Coronary artery (tissue), 2 donors: ENCODE measurements at places on chromosomes 3 and 15.

GRCh38 chr3:126880901-126881300 is 102.0 kb upstream of the PLXNA1 start:
- no peak for DNase-seq

DNA sequence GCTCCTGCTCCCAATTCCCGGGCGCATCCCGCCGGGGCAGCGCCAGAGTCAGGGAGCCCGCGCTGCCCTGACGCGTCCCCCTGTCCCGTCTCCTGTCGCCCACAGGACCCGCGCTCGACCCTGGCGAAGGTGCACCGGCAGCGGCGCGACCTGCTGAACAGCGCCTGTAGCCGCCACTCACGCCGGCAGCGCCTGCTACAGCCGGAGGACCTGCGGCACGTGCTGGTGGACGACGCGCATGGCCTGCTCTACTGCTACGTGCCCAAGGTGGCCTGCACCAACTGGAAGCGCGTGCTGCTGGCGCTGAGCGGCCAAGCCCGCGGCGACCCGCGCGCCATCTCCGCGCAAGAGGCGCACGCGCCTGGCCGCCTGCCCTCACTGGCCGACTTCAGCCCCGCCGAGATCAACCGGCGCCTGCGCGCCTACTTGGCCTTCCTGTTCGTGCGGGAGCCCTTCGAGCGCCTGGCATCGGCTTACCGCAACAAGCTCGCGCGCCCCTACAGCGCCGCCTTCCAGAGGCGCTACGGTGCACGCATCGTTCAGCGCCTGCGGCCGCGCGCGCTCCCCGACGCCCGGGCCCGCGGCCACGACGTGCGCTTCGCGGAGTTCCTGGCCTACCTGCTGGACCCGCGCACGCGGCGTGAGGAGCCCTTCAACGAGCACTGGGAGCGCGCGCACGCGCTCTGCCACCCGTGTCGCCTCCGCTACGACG is 16.9 kb downstream of the C3orf22 start:
- DNase-seq = peak; percentile 47

GRCh38 chr3:158802409-158803268 is 785 bp downstream of the MFSD1 start:
- DNase-seq = no peak

GRCh38 chr3:148605521-148605920 is 92.2 kb upstream of the AGTR1 start:
- DNase-seq = no peak

DNA sequence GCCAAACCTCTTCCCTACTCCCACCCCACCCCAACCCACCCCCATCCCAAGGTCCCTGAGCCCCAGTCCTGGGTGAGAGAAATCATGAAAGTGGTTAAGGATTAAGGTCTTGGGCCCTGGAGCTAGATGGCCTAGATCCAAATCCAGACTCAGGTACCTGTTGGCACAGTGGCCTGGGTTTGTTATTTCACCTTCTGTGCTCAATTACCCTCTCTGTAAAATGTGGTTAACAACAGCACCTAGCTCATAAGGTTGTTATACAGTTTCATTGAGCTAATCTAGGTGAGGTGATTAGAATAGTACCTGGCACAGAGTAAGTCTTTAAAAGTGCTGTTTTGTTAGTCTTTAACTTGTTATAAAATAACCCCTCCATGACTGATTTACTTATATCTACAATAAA is 6.4 kb upstream of the SNUPN start:
- no peak for DNase-seq

- DNase-seq = no peak
These were observed 67.5 kb downstream of the MME start for GRCh38 chr3:155147588-155147987.

- DNase-seq = no peak
These were observed 43.5 kb upstream of the OSBPL11 start for GRCh38 chr3:125638799-125639198.

- DNase-seq = no peak
These were observed 31.2 kb upstream of the COL8A1 start for GRCh38 chr3:99607151-99607550.

GRCh38 chr3:15460891-15461531 is 33.6 kb downstream of the EAF1 start:
- DNase-seq = no peak

- DNase-seq = peak; percentile 77
These were observed 98.1 kb upstream of the SNRPN start for GRCh38 chr15:24856397-24857390.

GRCh38 chr3:42819351-42819965 is 10.2 kb downstream of the ACKR2 start:
- DNase-seq = no peak

GRCh38 chr3:183015185-183015584 is 34.8 kb upstream of the DCUN1D1 start:
- DNase-seq = no peak

DNA sequence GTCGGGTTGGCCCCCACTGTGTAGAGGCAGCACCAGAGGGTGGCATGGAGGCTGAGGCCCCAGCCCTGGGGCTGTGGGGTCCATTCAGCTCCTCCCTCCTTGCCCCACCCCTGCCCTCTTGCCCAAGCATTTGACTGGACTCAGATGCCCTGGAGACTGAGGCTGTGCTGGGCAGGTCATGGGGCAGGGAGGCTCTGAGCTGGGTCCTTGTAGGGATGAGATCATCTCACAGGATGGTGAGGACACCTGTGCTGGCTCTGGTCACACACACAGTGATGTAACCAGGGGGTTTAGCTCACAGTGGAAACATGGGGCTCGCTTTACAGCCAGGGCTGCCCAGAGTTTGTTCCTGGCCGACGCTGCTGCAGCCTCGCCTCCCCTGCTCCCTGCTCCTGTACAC is 17.8 kb downstream of the ALPK3 start:
- DNase-seq = no peak

- DNase-seq = no peak
These were observed 12.0 kb downstream of the TRPM1 start for GRCh38 chr15:31089368-31090047.

DNA sequence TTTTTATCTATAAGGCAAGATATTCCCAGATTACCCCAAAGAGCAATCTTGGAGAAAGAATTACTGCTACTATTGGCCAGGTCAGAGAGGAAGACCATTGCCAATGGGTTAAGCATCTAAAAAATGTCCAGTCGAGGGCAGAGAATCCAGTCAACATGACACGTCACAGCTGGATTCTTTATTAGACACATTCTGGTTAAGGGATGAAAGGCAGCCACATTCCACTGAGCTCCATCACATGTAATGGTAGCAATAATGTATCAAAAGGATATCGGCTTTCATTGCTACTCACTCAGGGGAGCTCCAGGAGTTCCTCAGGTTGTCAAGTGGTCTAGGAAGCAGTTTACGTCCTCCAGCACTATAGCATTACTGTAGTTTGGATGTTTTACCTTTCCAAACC is 421.1 kb downstream of the PLOD2 start:
- no peak for DNase-seq

DNA sequence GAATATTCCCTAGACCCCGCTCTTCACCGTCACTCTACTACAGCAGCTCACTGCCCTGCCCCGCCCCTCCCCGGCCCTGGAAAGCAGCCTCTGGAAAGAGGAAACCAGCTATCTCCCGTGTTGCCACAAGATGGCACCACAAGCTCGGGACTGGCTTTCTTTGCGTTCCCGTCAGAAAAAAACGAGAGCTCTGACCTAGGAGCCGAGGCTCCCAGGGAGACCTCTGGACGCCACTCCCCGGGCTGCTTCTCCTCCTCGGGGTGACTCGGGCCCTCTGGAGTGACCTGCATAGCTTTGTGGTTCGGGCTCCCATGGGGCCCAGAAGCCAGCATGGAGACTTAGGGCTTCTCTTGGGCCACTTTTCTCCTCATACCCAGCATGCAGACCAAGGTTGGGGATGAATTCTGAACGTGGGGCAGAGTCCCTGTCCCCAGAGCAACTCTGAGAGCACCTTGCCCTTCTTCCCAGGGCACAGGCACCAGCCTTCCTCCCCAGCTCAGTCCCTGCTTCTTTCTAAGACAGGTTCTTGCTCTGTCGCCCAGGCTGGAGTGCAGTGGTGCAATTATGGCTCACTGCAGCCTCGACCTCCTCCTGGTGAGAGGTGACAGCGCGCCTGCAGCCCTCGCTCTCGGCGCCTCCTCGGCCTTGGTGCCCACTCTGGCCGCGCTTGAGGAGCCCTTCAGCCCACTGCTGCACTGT is 19.0 kb downstream of the STOML1 start:
- no peak for DNase-seq

DNA sequence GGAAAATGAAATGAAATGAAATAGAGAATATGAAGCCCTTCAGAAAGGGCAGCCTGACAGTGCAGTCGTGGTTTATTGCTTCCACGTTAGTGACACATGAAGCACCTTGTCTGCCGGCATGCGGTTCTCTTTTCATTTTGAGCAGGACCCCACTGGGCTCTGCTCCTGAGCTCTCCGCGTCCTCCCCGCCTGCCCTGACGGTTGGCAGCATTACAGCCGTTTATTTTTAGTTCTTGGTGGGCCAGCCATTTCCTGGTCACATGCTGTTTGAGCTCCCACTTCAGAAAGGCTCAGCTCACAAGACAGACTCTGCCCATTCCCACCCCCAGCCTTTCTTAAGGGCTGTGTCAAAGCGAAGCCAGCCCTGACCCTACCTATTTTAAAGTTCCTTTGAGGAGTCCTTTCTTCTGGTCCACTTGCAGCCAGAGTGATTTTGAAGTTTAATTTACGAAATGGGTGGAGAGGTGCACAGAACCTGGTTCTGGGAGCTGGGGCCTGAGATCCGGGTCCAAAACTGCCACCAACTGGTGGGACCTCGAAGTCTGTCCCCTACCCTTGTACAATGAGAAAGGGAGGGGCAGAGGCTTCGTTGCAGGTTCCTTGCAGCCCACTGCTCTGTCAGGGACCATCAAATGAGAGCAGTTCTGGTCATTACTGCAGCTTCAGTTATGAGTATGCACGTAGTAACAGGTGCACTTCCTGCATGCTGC is 60.1 kb downstream of the MGLL start:
- DNase-seq = no peak

GRCh38 chr15:97177151-97177577 is 783.3 kb upstream of the ARRDC4 start:
- no peak for DNase-seq

DNA sequence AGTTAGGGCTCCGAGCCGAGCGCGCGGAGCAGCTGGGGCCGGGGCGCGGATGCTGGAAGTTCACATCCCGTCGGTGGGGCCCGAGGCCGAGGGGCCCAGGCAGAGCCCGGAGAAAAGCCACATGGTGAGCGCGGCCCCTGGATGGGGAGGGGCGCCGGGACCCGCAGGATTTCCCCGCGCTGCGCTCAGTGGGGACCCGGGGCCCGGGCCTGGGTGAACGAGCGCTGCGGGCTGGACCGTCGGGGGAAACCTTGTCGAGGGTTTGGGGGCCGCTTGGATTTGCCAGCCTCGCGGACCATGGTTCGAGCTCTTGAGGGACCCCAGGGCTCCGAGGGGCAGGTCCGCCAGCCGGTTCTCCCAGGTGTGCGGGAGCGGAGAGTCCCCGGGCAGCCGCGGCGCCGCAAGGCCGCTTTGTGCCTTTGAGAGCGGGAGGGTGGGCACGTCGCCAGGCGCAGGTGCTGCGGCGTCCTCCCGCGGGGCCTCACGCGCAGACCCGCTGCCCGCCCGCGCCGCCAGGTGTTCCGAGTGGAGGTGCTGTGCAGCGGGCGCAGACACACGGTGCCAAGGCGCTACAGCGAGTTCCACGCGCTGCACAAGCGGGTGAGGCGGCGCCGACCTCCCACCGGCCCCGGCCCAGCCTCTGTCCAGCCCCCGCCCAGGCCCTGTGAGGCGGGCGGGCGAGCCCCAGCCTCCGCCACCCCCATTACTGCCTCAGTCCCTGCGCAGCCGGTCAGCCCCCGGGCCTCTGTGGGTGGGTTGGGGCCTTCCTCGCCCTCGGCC is at the start of gene SNX22:
SNX22 (plus strand) TSS at position 5 of the 780 bp plus-strand sequence; CDS start at position 50, 45 bp downstream.
- peak; percentile 74 for DNase-seq

DNA sequence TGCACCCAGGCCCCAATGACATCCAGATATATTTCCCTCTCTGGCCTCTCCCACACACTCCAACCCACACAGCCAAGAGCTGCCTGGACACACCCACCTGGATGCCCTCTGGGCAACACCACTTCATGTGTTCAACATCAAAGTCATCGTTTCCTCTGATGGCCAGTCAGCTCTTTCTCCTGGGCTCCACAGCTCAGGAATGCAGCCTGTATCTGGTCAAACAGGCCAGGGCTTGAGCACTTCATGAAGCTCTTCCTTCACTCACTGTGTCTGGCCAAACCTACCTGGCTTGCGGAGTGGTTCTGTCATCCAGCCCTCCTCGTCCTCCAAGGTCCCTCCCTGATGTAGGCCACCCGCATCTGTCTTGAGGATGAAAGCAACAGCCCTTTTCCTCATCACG is 35.8 kb upstream of the SLC6A11 start:
- peak; percentile 33 for DNase-seq

- DNase-seq = no peak
These were observed 105.6 kb downstream of the NFKBIZ start for GRCh38 chr3:101954936-101955335.

DNA sequence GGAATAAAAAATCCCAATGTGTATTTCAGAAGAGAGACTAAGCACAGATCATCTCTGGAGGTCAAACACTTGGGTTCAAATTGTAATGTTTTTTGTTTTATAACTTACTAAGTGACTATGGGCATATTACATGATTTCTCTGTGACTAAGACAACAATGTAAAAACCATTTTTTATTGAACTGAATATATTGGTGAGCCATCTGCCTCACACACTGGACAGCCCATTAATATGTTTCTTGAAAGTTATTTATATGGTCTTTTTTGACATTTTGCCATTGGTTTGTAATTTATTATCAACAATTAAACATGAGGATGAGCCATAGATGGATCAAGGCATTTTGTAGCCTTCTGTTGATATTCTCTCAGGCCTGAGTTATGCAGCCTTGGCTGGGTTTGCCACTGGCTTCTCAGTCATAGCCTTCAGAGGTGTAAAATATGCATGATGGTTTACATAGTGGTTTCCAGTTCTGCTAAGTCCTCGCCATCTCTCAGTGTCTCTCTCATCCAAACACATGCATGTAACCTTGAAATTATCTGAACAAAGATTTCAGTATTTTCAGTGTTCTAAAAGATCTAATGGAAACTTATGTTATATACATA is 997.2 kb downstream of the DIPK2A start:
- no peak for DNase-seq

- DNase-seq = no peak
These were observed 67.3 kb downstream of the PPARG start for GRCh38 chr3:12356175-12356574.

DNA sequence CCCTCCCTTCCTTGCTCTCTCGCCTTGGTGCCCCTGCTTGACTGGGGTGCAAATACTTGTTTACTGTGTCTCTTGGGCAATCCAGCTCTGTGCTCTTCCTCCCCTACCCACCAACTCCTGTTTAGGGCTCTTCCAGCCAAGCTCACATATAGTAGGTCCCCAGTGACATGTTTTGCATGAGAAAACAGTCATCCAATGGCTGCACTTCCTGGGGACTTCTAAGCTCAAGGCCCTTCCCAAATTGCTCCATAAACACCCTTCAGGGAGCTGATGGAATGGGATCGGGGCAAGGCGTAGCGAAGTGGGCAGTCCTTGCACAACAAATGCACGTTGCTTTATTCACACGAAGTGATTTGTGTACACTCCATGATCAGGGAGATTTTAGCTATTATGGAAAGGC is 9.4 kb upstream of the COPG1 start:
- no peak for DNase-seq

- DNase-seq = no peak
These were observed 70.2 kb upstream of the PIK3R4 start for GRCh38 chr3:130816561-130817445.

- no peak for DNase-seq
These were observed 69.6 kb upstream of the ATP13A3 start for GRCh38 chr3:194556086-194557056.
